ENCODE measurements at places on chromosomes 7 and 10. TPM values are rescaled to one million over a fixed set of nuclear protein-coding genes. Genes with fewer than 3 reads are reported as not detected.

CALHM1 gene
- not detected for total RNA-seq

PDE6C gene
- total RNA-seq = not detected

GPER1 gene
- 1.5 TPM for total RNA-seq

ELFN1 gene
- total RNA-seq = 0.51 TPM

All from fibroblast of lung (primary cell).